ENCODE measurements at places on chromosomes 5 and 9.

- no peak for DNase-seq
These were observed 5.1 kb downstream of the RNF14 start for GRCh38 chr5:141973871-141974595.

GRCh38 chr9:134678206-134678605 is 36.6 kb downstream of the COL5A1 start:
- DNase-seq = no peak

GRCh38 chr5:10283927-10284635 is 23.6 kb downstream of the CMBL start:
- DNase-seq = peak; percentile 88

- DNase-seq = no peak
These were observed 75.0 kb downstream of the STK10 start for GRCh38 chr5:172113036-172113435.

DNA sequence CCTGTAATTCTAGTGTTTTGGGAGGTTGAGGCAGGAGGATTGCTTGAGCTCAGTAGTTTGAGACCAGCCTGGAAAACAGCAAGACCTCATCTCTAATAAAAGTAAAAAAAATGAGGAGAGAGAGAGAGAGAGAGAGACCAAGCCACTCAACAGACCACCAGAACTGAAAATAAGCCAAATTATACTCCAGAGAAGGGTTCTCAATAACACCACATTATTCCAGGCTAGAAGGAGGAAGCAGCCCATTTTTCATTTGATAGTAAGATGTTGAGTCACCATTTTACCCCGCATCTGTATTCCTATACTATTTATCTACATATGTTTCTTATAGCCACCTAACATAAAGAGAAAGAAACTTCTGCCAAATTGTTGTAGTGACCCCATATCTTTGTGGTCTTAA is 134.8 kb downstream of the PCSK5 start:
- DNase-seq = no peak

GRCh38 chr5:159850160-159850559 is 66.1 kb upstream of the ADRA1B start:
- DNase-seq = peak; percentile 45

GRCh38 chr5:34655354-34655991 is 655 bp upstream of the RAI14 start:
- DNase-seq = peak; percentile 78

DNA sequence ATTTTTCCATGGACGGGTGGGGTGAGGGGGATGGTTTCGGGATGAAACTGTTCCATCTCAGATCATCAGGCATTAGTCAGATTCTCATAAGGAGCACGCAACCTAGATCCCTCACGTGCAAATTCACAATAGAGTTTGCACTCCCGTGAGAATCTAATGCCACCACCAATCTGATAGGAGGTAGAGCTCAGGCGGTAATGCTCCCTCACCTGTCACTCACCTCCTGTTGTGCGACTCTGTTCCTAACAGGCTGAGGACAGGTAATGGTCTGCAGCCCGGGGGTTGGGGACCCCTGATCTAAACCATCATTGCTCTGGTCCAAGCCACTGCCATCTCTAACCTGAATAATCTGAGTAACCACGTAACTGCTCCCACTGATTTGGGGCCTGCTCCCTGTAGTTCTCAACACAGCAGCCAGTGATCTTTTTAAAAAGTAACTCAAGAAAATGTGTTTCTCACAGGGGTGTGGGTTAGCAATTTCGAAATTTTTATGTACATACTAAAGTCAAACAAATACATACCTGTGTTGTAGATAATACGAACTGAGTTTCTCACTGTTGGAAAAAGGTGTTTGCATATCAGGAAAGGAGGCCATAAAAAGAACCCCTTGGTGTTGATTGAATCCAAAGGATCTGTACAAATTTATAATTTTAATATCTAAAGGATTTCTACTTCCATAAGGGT is 11.2 kb upstream of the IL13 start:
- no peak for DNase-seq

DNA sequence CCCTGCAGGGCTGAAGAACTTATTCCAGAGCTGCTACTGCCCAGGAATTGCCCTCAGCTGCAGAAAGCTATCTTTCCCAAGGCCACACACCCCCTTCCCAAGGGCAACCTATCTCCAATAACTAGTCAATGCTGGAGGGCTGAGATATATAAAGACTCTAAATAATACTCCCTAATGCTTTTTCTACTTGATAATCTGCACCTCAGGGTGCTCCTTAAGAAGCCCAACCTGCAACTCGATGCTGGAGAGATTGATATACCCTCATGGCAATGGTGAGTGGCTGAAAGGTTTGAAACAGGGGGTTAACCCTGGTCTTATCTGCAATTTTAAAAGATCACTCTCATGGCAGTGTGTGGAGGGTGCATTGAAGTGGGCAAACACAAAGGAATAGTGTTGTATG is 142.7 kb upstream of the APC start:
- DNase-seq = no peak

GRCh38 chr9:124108216-124108615 is 96.6 kb downstream of the LHX2 start:
- no peak for DNase-seq

GRCh38 chr9:34671307-34671706 is 8.8 kb upstream of the CCL27 start:
- no peak for DNase-seq

DNA sequence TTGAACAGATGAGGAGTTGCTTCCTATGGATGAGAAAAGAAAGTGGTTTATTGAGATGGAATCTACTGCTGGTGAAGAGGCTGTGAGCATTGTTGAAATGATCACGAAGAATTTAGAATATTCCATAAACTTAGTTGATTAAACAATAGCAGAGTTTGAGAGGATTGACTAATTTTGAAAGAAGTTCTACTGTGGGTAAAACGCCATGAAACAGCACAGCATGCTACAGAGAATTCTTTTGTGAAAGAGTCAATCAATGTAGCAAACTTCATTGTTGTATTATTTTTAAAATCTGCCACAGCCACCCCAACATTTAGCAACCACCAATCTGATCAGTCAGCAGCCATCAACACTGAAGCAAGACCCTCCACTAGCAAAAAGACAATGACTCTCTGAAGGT is 309.1 kb downstream of the SPOCK1 start:
- DNase-seq = no peak

DNA sequence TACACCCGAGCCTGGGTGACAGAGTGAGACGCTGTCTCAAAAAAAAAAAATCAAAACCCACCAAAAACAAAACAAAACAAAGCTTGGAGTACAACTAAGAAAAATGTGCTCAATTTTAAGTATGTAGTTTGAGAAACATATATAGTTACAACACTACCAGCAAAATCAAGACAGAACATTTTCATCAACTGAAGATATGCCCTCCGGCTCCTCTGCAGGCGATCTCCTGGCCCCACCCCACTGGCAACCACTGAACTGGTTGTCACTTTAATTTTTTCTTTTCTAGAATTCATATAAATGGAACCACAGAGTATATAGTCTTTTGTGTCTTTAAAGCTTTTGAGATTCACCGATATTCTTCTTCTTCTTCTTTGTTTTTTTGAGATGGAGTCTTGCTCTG is 35.0 kb downstream of the CNOT8 start:
- DNase-seq = no peak

Data from right hindlimb (tissue), 1 donor.